ENCODE measurements at places on chromosomes 7 and 10.

GRCh38 chr10:53598914-53599313, 826.3 kb upstream of the MBL2 start:
- DNase-seq = no peak

DNA sequence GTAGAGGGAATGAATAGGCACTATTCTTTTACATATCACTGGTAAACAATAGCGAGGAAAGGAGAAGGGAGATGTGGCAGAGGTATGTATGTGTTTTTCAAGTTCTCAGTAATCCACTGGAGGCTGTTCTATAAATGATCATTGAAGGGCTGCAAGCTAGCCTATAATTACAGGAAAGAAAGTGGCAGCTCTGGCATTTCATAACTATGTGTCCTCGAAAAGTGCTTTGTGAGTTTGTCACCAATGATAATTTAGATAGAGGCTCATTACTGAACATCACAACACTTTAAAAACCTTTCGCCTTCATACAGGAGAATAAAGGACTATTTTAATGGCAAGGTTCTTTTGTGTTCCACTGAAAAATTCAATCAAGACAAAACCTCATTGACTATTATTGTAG, 235.1 kb downstream of the FOXP2 start:
- no peak for DNase-seq

- no peak for DNase-seq
These were observed 91.5 kb upstream of the EFCAB10 start for GRCh38 chr7:105672801-105673200.

DNA sequence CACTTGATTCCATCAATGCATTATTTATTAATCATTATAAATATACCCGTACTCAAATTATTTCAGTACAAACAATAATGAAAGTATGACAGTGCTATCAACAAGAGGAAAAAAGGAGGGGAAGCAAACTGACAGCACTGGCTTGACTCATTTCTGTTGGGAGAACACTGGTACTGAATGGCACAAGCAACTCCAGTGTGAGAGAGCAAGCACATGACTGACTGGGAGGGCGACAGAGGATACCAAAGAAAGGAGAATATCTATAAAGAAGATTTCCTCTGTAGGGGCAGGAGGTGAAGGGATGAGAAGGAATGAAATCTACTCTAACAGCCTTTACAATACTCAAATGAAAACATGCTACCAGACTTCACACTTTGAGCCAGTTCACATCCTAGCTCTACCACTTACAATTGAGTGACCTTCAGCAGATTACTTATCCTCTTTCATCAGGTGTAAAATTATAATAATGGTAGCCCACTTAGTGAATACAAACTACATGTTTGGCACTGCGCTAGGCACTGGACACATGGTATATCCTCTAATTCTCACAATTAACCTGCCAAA, 1.5 kb downstream of the USP54 start:
- no peak for DNase-seq

- DNase-seq = no peak
These were observed 128.1 kb upstream of the ANK3 start for GRCh38 chr10:60517805-60518204.

GRCh38 chr7:28408105-28408959, 4.0 kb upstream of the CREB5 start:
- no peak for DNase-seq

DNA sequence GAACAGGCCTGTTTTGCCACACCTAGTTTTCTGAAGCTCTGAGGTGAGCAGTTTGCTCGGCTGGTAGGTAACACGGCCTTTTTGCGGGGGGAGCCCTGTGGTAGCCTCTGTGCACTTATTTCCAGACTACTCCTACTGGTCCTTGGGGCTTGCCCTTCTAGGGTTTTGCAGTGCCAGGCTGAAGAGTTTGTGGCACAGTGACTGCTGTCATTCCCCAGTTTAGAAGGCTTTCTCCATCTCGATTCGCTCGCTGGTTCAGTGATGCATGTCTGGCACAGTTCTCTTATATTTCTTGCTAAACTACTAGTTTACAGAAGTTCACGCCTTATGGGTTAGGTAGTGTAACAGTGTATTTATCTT, 711 bp downstream of the KIF20B start:
- no peak for DNase-seq

GRCh38 chr10:72353028-72353964, 1.4 kb downstream of the DNAJB12 start:
- no peak for DNase-seq

DNA sequence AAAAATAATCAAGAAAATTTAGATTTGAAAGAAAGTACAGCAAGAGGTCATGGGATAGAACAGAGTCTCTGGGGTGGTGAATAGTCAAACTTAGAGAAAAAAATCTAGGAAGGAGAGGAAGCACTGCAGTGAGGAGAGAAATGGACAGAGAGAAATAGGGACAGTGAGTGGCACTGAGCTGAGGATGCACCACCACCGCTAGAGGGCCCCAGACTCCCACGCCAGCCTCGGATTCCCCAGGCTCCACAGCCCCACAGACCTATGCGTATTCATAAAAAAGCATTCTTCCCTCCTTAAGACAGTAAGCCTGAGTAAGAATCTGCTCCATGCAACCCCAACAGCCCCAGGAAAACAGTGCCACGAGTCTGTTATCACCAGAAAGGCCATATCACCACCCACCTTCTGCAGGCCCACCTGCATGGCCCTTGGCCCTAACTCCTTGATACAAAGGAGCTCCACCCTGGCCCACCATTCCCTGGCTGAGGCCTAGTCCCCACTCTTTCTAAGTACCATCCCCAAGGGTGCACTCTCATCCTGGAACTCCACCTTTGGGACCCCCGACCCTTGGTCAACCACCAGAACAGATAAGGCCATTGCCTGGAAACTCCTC, 91.0 kb downstream of the ALOX5 start:
- no peak for DNase-seq

DNA sequence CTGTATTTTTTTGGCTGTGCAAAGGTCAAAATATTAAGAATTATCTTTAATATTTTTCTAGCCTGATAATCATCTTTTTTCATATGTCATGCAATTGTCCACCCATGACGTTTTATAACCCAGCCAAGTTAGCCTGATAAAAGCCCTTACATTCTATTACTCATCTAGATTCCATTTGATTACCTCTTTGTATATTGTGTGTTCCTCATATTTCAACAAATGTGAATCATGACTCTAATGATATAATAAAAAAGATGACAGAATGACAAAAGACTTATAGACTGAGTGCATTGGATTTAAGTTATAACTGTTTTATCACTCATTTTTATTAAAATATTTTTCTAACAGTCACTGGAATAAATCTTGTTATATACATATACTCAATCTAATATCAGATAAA, 1560.0 kb upstream of the LRRTM3 start:
- DNase-seq = no peak

DNA sequence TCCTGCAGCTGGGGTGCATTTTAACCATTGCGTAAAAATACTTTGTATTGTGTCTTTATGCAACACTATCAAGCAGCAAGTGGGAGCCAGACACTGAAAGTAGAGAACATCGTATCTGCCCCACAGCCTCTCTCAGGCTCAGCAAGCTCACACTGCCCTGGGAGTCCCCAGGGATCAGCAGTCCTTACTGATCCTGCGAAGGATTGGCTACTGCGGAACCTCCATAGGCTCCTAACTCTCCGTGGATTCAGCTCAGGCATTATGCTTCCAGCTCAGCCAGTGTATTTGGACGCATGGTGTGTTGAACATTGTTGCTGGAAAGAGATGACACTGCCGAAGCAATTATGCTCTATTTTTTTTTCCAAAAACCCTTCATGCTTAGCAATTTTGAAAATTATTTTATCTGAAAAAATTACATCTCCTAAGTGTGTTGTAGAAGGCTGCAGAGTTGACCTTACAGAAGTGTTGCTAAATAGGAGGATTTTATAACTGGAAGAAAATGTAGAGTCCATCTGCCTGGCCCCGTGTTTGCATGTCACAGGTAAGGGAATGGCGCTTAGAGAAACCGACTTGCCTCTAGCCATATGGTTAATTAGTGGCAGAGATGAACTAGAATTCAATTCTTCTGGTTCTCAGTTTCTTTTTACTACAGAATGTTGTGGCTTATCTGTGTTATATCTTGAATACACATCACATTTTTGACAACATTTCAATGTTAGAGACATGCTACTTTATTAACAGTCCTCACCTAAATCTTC, 276.4 kb upstream of the COBL start:
- peak; percentile 23 for DNase-seq

DNA sequence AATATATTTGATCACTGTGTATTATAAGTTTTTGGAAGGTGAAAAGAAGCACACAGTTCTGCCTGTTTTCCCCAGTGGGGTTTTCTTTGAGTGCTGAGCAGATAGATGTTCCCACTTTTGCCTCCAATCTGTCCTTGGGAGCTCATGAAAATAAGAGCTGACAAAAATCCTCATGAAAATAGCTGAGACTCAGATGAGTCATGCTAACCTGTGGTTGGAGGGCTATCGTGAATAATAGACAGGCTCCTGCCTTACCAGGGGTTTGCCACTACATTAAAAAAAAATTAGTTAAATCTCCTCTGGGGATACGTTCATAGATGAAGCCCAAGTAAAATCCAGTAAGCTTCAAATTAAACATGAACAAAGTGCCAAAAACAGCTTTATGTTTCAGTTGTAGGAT, 10.9 kb upstream of the AOAH start:
- DNase-seq = no peak

GRCh38 chr7:81626008-81626407, 143.8 kb downstream of the HGF start:
- no peak for DNase-seq

- DNase-seq = no peak
These were observed 46.3 kb downstream of the CNNM1 start for GRCh38 chr10:99375426-99375825.

DNA sequence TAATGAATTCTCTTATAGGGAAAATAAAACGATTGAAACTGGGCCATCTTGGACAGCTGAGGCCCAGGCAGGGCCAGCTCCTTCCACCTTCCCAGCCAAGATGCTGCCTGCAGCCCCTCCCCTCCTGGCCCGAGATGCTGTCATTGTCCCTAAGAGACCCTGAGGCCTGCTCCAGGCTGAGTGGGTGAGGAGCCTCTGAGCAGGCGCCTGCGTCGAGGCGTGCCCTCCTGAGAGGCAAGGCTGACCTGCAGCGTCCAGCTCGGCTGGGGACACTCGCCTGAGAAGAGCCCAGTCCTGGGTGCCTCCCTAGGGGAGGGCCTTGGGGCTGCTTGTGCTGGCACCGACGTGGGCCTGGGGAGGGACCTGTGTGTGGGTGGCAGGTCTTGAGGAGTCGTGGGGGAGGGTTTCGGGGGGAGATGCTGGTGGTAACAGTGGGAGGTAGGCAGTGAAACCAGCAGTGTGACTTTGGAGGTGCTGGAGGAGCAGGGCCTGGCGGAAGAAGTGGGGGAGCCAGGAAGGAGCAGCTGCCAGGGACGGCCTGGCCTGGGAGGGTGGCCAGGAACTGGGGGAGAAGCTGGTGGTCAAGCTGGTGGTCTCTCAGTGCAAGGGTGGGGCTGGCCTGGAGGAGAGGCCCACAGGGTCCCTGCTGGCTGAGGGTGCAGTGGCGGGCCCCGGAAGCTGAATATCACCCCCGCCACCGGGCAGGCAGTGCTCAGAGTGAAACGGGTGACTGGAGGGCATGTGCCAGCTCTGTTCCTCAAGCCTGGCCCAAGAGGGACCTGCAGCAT, 7.9 kb downstream of the GPR146 start:
- peak; percentile 50 for DNase-seq

DNA sequence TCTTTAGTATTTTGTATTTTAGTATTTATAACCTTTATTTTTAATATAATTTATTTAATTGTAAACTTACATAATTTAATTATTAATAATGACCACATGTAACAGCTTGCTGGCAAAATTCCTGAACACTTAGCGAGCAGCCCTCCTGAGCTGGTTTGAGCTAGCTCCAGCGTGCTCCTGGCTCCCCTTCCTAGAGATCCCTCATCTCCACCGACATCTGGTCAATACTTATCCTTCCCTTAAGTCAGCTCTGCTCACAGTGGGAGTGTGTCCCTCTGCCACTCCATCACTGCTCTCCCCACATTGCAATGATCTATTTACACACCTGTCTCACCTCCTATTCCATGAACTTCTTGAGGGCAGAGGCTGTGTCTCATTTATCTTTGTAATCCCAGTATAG, 20.6 kb upstream of the TBXAS1 start:
- no peak for DNase-seq

DNA sequence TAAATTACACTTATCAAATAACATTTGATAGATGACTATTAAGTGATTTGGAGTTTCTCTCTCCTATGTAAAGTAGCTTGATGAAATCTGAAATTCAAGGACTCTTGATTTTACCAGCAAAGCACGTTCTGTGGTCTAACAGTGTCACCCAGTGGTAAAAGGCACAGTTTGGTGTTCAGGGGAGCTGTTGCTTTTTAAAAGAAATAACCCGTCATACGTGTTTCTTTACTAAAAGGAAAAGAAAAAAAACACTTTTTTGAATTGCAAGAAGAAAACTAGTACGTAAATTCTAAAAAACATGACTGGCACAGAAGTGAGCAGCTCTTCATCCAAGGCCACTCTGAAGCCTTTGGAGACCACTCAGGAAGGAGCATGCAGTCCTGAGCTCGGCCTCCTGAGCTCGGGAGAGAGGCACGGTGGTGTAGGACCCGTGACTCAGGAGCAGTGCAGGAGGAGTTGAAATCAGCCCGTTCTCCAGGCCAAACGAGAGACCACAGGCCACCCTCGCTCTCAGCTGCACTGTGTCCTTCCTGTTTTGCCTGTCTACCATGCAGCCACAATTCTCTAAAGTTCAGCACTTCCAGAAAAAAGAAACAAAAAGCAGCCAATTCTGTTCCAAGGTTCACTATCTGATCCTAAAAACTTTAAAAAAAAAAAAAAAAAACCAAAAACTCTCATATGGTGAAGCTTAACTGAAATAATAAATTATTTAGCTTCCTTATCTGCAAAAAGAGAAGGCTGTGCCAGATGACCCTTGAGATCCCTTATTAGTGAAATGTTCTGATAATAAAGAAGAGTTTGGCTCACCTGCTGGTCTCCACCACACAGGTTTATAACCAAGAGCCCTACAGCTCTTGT, 212.6 kb upstream of the FRMD4A start:
- DNase-seq = no peak

GRCh38 chr7:87287738-87288341, 57.6 kb upstream of the CROT start:
- no peak for DNase-seq

DNA sequence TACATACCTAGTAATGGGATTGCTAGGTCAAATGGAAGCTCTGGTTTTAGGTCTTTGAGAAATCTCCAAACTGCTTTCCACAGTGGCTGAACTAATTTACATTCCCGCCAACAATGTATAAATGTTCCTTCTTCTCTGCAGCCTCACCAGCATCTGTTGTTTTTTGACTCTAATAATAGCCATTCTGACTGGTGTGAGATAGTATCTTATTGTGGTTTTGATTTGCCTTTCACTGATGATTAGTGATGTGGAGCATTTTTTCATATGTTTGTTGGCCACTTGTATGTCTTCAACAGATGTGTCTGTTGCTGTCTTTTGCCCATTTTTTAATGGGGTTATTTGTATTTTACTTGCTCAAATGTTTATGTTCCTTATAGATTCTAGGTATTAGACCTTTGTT, 675.5 kb downstream of the SUGCT start:
- DNase-seq = no peak
